ENCODE measurements at places on chromosomes 16 and 17.

DNA sequence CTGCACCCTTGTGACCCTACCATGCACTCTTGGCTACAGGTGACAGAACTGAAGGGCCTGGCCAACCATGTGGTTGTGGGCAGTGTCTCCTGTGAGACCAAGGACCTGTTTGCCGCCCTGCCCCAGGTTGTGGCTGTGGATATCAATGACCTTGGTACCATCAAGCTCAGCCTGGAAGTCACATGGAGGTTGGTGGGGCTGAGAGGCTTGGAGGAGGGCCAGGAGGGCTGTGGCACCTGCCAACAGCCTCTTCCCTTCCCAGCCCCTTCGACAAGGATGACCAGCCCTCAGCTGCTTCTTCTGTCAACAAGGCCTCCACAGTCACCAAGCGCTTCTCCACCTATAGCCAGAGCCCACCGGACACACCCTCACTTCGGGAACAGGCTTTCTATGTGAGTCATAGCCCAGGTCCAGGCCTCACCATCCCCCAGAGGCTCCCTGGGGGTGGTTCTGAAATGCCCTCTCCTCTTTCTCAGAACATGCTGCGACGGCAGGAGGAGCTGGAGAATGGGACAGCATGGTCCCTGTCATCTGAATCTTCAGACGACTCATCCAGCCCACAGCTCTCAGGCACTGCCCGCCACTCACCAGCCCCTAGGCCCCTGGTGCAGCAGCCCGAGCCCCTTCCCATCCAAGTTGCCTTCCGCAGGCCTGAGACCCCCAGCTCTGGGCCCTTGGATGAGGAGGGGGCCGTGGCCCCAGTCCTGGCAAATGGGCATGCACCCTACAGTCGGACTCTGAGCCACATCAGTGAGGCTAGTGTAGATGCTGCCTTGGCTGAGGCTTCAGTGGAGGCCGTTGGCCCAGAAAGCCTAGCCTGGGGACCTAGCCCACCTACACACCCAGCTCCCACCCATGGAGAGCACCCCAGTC is 13.0 kb downstream of the RIPOR1 start:
- no peak for DNase-seq

DNA sequence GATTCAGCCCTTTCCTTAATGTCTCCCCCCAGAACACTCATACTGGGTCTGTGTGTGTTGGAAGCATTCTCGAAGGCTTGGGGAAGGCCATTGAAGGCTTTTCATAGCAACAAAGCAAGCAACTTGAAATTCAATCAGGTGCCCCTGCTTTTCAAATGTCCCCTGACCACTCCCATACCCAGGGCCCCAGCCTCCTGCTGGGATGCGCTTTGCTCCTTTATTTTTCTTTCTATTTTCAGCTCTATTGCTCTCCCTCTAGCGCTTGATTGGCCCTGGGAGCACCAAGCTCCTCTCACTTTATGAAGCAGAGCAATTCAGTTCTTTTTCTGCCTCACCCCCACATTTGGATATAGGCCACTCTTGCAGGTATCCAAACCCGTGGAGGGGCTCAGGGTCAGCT is 92.0 kb downstream of the WSCD1 start:
- DNase-seq: no peak

- DNase-seq: no peak
These were observed 12.4 kb downstream of the TAT start for GRCh38 chr16:71564335-71564967.

DNA sequence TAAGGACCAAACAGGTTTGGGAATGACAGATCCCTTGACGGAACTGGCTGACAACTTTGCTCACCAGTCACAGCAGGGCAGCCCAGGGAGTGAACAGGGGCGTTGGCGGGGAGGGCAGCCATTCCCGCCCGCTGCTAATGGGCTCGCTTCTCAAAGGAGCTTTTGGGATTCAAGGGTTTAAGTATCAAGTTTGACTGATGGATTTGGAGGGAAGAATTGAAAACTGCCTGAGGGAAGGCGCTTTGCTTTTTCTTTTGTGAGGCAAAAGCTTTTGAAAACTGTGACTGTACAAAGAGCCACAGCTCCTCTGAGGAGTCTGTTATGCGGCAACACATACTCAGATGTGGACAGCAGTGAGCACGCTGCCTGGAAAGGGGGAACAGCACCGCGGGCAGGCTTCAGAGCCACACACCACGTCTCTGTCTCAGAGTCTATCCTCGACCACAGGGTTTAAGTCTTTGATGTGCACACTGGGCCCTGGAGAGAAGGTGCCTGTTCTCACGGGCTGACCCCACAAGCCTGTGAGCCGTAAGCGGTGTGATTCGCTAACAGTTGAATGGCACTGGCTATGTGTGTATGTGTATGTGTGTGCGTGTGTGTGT is 79.9 kb upstream of the HSBP1 start:
- DNase-seq: no peak

- DNase-seq: no peak
These were observed 407.1 kb downstream of the WWOX start for GRCh38 chr16:78506367-78507193.

GRCh38 chr17:5122586-5123342 is 6.9 kb downstream of the USP6 start:
- DNase-seq: peak; percentile 65

DNA sequence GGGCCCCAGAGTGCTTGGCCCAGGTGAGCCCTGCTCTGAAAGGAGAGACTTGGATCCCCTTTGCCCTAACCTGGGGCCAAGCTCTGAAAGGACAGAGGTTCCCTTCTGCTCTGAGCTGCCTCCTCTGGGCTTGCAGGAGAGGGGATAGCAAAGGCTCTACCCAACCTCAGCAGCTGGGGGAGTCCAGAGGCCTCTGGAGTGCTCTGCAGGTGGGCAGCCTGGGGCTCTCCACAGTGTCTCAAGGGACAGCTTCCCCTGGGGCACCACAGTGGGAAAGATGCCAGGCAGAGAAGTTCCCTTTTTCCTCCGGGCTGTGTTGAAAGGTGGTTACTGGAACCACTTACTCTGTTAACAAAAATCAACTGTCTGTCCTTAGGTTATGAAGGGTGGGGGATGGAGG is 48.2 kb upstream of the MGAT5B start:
- no peak for DNase-seq

- no peak for DNase-seq
These were observed 92.5 kb downstream of the N4BP1 start for GRCh38 chr16:48517493-48517892.

DNA sequence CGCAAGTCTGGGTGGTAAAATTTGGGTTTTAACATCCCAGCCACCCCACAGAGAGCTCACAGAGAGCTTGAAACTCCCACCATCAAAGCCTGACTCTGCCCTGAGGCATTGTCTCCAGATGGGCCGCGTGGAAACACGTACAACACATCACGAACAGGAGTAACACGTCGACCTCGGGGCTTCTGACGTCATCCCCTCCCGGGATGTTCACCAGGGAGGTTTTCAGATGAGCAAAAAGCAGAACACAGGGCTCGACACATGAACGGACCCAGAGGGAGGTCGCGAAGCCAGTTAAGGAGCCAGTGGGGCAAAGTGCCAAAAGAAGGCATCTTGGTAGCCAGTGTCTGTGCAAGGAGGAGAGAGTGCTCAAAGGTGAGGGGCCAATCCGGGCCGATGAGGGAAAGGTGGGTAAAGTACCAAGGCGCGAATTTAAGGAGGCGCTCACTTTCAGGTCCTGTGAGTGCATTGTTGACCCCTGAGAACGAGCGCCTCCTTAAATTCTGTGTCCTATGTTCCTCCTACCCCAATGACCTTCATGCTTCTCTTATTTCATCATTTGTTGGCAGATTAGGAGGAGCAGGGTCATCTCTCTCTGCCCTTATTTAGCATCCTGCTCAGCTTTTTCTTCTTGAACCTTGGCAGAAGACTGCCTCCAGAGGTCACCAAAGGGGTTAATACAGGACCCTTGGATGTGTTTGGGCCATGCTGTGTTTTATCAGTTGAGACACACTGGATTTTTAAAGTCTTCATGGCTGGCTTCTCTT is 5.6 kb downstream of the RCVRN start:
- no peak for DNase-seq

DNA sequence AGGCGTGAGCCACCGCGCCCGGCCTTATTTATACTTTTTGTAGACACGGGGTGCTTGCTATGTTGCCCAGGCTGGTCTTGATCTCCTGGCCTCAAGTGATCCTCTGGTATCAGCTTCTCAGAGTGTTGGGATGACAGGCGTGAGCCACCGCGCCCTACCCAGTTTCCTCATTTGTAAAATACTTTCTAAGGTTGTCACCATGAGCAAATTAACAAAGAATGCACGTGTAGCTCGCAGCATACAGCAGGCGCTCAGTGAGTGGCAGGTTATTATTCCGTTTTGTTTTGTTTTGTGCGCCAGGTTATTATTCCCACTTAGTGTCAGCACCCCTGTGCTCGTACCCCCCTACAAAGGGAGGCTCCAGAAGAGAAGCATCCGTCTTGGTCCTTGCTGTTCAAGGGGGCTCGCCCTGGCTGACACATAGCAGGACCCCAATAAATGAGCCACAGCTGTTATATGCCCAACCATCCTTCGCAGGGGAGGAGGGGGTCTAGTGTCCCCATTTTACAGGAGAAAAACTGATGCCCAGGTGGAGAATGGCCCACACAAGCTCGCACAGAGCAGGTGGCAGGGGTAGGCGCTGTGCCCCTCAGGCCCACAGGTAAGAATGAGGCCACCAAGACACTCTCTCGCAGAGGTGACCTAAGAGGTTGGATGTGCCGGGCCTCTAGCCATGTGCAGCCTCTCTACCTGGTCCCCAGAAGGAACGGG is 686 bp upstream of the MIEF2 start:
- DNase-seq: no peak

- no peak for DNase-seq
These were observed 184.8 kb upstream of the CIBAR2 start for GRCh38 chr16:85296859-85297660.

DNA sequence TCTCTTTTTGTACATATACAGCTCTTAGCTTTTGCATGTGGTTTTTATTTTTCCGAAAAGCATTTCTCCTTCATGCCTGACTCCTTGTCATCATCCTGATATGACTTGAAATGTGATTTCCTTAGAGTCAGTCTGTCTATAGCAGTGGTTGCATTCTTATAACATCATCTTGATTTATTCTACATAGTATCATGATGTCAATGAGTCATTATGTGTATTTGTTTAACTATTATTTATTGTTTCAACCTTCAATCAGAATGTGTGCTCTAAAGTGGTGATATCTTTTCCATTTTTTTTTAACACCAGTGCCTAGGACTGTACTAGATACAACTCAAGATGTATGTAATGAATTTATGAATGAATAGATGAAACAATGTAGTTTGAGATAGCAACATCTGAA is 354.9 kb upstream of the CDH8 start:
- DNase-seq: no peak

DNA sequence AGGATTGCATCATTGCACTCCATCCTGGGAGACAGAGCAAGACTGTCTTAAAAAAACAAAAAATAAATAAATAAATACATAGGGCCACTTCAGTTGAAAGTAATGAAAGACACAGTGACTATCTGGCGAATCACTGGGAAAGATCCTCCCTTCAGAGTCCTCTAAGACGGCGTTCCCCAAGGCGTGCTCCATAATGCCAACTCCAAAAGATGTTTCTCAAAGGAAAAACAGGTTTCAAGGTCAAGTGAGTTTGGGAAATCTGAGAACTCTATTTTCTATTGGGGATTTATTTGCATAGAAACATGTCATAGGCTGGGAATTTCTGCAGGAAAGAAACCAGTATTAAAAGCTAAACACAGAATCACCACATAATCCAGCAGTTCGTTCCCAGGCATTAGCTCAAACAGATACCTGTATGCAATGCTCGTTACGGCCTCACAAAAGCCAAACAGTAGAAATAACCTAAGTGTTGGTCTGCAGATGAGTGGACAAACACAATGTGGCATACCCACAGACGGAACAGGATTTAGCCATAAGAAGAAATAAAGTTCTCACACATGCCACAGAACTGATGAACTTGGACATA is 7.9 kb downstream of the KLHDC4 start:
- no peak for DNase-seq

DNA sequence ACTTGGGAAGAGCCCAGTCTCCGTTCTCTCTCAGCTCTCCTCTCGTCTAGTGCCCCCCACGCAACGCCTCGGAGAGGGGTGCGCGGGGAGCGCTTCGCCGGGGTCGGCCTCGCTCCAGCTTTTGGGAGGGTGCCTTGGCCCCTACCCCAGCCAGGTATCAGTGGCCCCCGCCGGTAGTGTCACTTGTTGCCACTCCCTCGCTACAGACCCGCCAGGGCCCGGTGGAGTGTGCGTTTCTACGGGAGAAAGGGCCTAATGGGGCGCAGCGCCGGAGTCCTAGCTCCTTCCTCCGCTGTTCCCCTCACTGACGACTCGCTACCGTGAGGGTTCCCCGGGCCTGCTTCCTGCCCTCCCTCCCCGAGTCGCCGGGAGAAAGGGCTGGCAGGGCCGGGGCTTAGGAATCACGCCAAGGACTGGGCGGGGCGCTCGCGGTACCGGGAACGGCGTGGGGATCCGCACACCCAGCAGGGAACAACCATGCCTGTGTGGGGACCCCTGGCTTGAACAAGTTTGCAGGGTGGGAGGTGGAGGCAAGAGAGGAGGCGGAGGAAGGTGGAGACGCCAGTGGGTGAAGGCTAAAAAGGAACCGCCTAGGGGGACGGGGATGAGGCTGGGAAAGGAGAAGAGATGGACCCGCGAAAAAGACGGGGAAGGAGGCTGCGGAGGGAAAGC is 997 bp upstream of the CDH11 start:
- DNase-seq: peak; percentile 90
